Dorsolateral prefrontal cortex (tissue), 122 donors: ENCODE measurements at places on chromosomes 6 and 20.

DNA sequence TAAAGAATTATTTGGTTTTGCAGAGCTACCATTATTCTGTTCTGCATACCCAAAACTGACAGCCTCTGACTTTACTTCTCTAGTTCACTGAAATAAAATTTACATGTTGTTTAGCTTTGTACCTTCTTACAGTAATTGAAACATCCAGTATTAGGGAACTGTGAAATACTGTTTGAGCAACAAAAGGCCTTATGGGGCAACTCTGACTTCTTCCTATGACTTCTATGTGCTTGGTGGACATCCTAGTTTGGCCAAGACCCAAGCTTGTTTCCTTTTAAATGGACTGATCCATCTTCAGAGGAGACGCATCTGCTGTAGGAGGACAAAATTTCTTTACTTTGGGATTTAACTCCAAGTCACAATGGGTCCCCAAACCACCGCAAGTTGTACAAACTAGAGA lies 44.7 kb downstream of the NR2E1 start:
- no peak for DNase-seq

- no peak for DNase-seq
Measured at GRCh38 chr6:90818163-90818562, 231.3 kb upstream of the MAP3K7 start.

DNA sequence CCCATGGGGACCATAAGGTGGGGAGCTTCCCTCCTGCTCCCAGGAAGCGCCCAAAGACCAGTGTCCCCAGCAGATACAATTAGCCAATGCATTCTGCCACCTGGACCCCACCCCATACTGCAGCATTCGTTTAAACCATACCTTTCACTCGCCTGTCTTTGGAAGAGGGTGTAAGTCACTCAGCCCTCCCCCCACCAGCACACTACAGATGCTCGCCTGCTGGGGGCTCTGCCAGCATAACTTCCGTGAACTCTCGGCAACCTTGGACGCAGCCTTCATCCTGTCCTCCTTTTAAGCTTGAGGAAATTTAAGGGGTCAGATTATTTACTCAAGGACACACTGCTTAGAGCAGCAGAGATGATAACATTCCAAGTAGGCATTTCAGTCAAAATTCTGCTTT lies 94.4 kb upstream of the NAA20 start:
- DNase-seq: no peak

GRCh38 chr6:142597836-142598235 lies 296.0 kb downstream of the ADGRG6 start:
- DNase-seq: no peak

DNA sequence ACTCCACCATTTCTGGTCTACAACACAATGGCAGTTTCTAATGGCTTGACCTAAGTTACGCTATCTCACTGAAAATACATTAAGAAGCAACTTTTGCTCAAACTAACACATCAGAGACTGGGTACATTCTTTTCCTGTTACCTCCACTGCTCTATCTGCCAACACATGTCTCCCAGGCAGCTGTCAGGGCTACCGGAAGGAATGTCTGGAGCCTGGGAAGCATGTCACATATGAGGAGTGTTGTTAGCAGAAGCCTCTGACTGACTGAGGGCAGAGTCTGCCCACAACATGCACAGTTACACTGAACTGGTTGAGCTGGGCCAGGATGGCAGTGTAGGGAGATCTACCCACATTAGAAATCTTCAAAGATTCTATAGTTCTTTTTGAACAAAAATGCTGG lies 264.5 kb downstream of the KIF16B start:
- no peak for DNase-seq

- DNase-seq: no peak
Measured at GRCh38 chr20:33372993-33373441, 28.3 kb downstream of the CDK5RAP1 start.
